Thymus (tissue), 14 donors: ENCODE measurements at places on chromosomes 7 and 10. TPM values are rescaled to one million over a fixed set of nuclear protein-coding genes. Genes with fewer than 3 reads are reported as not detected.

ADCY1 gene
- total RNA-seq: 0.38 TPM

PRKCQ gene
- total RNA-seq: 55.2 TPM

PAX4 gene
- total RNA-seq: not detected

NUTM2E gene
- 0.42 TPM for total RNA-seq

SYT15B gene
- 0.42 TPM for total RNA-seq

VDAC2 gene
- total RNA-seq: 78.3 TPM

NANOS1 gene
- 0.52 TPM for total RNA-seq

DPYSL4 gene
- total RNA-seq: 0.28 TPM

GRCh38 chr10:33015761-33016547 is 57.9 kb upstream of the ITGB1 start:
- DNase-seq: no peak
- H3K4me1 ChIP-seq: no peaks in the 10 kb centered on the region
- no peaks in the 10 kb centered on the region for H3K36me3 ChIP-seq
- H3K4me3 ChIP-seq: no peak overlapping the region
- no peak overlapping the region for H3K27ac ChIP-seq

- H3K36me3 ChIP-seq: no peaks in the 10 kb centered on the region
- DNase-seq: no peak
- no peaks in the 10 kb centered on the region for H3K27me3 ChIP-seq
- no peak overlapping the region for H3K4me3 ChIP-seq
- H3K4me1 ChIP-seq: peaks cover 2% of the 10 kb centered on the region
- no peak overlapping the region for H3K27ac ChIP-seq
Measured at GRCh38 chr7:47093320-47094234, 488.3 kb downstream of the TNS3 start.

GRCh38 chr10:24897326-24897926 is 55.0 kb downstream of the PRTFDC1 start:
- no peak for DNase-seq
- no peak overlapping the region for H3K4me3 ChIP-seq
- no peaks in the 10 kb centered on the region for H3K4me1 ChIP-seq

GRCh38 chr10:114252092-114252491 is 13.0 kb downstream of the VWA2 start:
- DNase-seq: no peak
- no peak overlapping the region for H3K4me3 ChIP-seq
- H3K27me3 ChIP-seq: no peaks in the 10 kb centered on the region
- H3K27ac ChIP-seq: no peak overlapping the region
